ENCODE measurements at places on chromosomes 2 and 18.

GRCh38 chr2:178208817-178209216 is 14.5 kb downstream of the OSBPL6 start:
- DNase-seq = no peak

DNA sequence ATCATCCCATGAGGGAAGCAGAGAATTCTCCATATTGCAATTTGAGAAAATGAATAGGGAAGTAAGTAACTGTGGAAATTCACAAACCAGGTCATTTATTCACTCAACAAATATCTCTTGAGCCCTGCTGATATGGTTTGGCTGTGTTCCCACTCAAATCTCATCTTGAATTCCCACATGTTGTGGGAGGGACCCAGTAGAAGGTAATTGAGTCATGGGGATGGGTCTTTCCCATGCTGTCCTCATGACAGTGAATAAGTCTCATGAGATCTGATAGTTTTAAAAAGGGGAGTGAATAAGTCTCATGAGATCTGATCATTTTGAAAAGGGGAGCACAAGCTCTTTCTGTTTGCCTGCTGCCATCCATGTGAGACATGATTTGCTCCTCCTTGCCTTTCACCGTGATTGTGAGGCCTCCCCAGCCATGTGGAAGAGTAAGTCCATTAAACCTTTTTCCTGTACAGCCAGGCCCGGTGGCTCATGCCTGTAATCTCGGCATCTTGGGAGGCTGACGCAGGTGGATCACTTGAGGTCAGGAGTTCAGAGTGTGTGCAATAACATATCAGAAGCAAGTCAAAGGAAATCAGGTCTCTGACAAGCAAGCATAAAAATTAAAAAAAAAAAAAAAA is 193.2 kb downstream of the NDUFA10 start:
- no peak for DNase-seq

DNA sequence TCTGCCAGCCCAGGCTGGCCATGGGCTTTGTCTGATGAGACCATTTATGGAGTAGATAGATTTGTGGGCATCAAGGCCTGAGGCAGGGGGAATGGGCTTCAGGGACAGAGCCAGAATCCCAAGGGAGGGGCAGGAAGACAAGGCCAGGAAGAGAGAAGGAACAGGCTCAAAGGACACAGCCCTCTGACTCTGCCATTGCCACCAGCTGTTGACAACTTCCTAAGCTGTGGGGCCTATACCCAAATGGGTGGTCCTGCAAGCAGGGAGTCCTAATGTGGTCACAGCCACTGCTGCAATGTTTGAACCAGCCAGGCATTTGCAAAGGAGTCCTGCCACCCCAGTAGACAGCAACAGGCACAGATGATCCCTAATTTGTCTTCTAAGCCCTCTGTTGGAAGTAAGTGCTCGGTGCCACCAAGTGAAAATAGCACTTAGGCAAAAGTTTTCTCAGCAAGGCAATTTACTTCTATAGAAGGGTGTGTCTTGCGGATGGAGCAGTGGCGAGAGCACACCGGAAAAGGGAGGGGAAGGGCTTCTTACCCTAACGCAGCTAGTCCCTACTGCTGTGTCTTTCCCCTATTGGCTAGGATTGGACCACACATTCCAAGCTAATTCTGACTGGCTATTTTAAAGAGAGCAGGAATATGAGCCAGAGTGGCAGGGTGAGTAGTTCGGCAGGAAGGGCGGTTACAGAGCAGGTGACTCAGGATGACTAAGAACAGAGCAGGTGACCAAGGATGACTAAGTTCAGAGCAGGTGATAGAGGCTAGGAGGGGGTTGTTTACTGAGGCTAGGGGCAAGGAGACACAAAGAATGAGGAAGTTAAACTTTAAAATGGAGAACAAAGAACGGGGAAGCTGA is 47.2 kb downstream of the C1QL2 start:
- no peak for DNase-seq

DNA sequence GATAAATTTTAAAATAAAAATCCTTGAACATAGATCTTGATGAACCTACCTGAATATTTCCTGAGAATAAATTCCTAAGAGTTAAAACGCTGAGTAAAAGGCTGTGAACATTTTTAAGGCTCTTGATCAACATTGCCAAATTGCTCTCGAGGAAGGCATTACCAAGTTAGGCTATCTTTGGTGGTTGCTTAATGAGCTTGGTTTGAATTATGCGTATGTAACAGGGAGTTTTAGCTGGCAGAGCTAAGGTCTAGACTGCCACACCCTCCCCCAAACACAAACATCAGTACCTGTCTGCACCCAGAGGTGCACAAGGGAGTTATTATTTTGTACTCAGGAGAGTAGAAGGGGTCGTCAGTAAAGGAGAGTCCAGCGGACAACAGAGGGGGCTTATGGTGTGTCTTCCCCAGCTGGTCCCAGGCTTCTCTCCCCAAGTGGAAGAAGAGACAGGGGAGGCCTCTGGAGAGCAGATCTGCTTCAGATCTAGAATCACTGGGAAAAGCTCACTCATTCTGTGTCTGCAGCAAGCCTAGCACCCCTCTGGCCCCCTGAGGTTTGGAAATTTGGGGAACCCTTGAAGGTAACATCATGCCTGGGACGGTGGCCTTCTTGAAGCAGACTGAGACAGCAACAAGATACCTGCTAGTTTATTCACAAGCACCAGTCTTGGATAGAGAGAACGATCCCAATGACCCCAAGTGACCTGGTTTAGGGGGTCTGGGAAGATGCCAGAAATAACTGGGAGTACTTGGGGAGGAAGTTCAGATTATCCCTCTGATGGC is 197.2 kb upstream of the ID2 start:
- no peak for DNase-seq

DNA sequence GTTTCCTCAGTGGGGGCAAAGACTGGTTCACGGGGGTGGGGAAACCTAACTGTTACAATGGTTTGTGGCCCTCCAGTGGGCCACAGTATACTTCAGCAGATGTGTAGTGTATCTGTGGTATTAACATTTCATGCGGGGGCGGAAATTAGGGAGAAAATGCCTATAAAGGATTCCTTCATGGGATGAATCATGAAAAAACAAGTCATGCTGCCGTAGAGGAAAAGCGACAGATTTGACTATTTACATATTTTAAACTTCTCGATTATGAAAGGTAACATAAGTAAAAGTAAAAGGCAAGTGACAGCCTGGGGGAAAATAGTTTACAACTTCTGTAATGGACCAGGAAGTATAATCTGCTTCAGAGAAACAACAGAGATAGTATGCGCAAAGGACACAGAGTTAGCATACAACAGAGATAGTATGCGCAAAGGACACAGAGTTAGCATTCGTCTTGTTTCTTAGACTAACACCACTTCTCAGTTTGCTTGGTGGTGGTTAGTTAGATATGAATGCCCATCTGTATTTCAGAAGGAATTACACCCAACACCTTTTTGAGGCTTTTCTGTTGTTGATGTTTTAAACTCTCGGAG is 41.1 kb downstream of the MRPS9 start:
- DNase-seq = no peak

GRCh38 chr2:23235736-23236135 is 149.2 kb upstream of the KLHL29 start:
- DNase-seq = no peak

DNA sequence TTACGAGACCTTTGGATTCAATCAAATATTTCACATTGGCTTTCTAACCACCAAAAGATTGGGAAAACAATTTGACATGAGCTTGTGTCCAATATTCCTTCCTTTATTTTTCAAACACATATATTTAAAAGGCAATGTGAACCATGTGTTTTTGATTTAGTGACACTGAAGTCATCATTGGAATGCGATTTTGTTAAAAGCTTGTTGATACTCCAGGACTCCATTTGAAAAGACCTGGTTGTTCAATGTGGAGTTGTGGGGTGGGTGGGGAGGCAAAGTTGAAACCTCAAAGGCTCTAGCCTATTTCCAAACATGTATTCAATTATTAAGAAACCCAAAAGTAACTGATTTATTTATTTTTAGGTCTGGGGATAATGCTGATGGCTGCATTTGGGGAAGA is 114.1 kb upstream of the TRIB2 start:
- no peak for DNase-seq

GRCh38 chr2:134083548-134083947 is 170.3 kb upstream of the MGAT5 start:
- DNase-seq = no peak

DNA sequence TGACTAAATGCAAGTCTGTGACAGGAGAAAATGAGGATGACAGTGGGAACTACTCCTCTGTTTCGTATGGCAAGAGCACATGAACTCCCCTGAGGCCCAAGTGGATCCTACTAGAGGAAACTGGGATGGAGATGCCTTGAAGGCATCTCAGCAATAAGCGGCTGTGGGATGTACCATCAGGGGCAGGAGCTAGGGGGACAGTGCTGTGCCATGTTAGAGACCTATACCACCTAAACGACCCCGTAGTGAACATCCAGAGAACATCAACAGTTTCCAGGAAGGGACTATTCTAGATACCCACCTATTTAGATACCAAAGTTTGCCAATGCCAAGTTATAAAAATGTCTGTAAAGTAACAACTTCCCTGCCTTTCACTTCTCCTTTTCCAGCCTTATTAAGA is 860.8 kb upstream of the ACVR2A start:
- DNase-seq = no peak

DNA sequence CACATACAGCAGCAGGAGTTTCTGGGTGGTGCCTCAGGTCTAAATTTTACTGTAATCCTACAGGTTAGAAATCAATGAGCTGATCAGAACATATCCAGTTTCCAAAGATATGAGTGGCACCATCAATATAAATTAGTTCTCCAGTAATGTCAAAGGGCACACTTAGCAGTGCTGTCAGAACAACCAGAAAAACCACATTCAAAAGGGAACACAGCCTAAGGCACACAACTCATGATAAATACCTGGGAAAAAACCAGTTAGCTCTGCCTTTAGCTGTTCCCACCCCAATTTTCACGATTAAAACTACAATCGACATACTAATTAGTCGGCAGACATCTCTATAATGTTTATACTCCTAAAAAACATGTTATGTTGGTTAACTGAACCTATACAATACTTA is 31.5 kb downstream of the ATP8B1 start:
- no peak for DNase-seq

DNA sequence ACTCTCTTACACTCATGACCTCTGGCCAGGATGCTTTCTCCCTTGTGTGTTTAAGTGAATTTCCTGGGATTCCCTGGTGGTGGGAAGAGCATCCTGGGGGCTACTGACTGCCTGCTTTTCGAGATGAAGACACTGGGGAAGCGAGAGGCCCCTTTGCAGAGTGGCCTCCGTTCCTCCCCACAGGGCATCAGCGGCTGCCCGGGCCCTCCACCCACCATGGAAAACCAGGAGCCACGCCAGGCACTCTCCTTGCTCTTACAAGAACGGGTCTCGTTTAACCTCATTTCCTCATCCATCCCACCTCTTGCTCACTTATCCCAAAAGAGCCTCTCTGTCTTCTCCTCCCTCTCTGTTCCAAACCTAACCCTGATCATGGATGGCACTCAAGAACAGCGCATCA is 17.8 kb downstream of the CHST10 start:
- DNase-seq = no peak

DNA sequence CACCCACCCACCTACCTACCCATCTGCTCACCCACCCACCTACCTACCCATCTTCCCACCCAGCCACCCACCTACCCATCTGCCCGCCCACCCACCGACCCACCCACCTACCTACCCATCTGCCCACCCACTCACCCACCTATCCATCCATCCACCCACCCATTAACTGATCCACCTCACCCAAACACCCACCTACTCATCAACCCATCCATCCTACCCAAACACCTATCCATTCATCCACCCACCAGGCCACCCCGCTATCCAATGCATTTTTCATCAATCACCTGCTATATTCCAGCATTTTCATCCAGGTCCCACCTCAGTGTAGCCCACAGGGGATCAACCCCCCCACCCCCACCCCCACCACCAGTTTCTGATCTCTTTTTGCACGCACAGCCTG is 121.8 kb downstream of the GLI2 start:
- no peak for DNase-seq

GRCh38 chr2:197873293-197873701 is 68.9 kb downstream of the PLCL1 start:
- no peak for DNase-seq

- no peak for DNase-seq
Measured at GRCh38 chr18:63871836-63872235, 15.7 kb upstream of the SERPINB2 start.

DNA sequence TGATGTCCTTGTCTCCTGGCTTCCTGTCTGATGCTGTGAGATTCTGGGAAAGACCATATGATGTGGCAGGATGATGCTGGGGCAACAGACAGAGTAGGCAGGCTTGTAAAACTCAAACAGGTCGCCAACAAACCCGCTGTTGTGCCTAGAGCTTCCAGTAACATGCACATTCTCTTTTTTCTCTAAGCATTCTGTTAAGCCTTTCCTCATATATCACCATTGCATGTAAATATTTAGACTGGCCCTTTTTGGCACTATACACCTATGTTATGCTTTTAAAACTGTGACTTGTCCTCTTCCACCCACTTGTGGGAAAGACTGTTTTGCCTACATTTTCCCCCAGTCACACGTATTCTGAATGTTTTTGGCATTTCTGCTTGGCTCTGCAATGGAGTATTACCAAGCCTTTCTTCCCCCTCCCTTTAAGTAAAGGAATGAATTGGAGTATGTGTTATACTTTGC is 250.4 kb upstream of the TANK start:
- DNase-seq = no peak

GRCh38 chr18:48566589-48566988 is 27.8 kb downstream of the CTIF start:
- no peak for DNase-seq

DNA sequence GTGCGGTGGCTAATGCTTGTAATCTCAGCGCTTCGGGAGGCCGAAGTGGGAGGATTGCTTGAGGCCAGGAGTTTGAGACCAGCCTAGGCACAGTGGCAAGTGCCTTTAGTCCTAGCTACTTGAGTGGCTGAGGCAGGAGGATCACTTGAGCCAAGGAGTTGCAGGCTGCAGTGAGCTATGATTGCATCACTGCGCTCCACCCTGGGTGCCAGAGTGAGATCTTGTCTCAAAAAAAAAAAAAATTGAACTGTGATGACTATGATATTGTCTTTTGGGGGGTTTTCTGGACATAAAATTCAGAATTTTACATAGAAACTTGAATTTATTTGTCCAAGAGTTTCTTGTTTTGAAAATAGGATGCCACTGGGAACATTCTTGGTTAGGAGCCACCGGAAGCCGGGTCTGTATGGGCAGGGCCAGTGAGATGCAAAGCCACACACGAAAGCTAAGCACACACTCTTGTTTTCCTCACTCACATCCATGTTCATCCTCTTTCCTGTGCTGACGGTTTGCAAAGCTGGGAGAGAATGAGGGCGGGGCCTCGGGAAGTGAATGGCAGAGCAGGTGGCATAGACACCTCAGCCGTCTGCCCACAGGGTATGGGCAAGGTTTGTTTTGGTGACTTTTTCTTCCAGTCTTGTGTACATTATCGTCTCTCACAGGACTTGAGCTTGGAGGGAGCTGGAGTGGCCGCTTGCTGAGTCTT is 12.6 kb downstream of the AGAP1 start:
- no peak for DNase-seq

GRCh38 chr18:48157956-48158355 is 227.5 kb upstream of the SMAD2 start:
- no peak for DNase-seq

DNA sequence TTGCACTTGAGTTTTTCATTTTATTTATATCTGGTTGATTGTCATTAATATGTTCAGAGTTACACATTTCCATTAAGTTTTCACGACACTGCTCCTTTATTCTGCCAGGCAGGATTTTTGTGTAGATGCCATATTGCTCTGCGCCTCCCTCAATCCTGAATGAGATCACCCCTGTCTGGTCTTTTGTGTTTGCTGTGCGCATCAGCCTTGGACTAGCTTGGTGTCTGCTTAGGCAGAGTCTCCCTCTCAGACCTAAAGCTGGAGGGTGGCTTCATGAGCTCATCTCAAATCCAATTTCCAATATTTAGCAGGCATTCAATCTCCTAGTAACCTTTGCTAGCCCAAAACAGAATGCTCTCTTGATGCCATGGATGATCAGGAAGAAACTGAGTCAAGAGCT is 137.4 kb downstream of the SMAD7 start:
- DNase-seq = no peak
